Astrocyte of the hippocampus (primary cell): ENCODE measurements at places on chromosomes 1 and 21.
A peak's percentile ranks its signal among the peaks of the same experiment; 100 is the strongest.

- no peak for DNase-seq
Measured at GRCh38 chr21:46129846-46130651, 25.3 kb downstream of the FTCD start.

DNA sequence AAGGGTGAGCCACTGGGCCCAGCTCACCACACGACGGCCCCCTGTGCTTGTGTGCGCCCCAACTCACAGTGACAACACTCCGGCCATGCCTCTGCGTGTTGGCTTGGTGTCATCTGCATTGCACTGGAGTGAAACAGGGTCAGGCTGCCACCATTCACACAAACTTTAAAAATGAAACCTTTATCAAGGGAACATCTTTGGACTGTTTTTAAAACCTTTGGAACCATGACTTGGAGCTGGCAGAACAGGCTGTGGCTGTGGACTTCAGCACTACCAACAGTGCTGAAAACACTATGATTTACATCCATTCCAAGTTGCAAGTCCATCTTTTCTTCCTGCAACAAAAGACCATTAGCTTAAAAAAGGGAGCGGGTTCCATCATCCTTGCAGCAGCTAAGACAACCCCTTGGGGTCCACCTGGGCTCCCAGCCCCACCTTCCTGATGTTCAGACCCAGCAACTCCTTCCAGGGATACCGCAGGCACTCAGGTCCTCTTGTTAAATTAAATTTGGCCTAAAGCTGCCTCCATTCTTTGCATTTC lies 25.6 kb downstream of the POFUT2 start:
- DNase-seq: no peak

- DNase-seq: no peak
Measured at GRCh38 chr1:152968248-152968647, 2.2 kb upstream of the SPRR4 start.

- DNase-seq: peak; percentile 82
Measured at GRCh38 chr1:22710701-22711049, at the start of gene EPHB2. Gene EPHB2 (plus strand): TSS chr1:22710839. CDS start chr1:22710983, 144 bp downstream.

GRCh38 chr1:22317231-22317919 lies 134.3 kb upstream of the ZBTB40 start:
- DNase-seq: peak; percentile 14

- no peak for DNase-seq
Measured at GRCh38 chr1:40337443-40337842, 20.4 kb upstream of the COL9A2 start.

DNA sequence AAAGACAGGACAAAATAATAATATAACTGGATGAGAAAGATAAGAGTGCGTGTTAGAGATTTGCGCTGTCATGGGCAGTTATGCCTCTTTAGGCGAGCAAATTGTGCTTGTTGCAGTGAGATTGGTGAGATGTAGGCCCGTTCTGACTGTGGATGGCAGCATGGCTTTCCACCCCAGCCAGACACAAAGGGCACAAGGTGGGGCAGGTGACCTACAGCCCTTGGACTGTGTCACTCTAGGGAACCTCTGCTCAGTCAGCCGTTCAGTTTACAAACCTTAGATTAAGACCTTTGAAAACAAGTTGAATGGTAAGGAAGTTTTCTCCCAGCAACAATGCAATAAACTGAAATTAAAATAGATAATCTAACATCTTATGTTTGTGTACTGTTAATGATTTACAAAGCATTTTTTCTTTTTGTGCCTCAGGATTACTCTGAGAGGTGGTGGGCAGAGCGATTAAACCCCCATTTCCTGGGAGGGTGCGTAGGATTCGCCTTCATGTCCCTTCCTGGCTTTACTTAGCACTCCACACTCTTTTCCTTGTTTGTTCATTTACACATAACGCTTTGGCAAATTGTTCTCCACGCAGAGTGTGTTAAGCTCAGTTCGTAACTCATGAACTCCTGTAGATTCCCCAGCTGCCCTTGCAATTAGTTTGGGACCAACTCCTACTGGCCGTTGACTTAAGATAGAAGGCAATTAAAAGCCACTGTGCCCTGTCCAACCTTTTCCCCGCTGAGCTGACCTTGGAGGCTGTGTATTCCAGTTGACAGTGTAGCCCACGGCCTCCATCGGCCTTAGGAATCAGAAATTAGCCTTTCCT lies 58.1 kb upstream of the IGSF5 start:
- no peak for DNase-seq

DNA sequence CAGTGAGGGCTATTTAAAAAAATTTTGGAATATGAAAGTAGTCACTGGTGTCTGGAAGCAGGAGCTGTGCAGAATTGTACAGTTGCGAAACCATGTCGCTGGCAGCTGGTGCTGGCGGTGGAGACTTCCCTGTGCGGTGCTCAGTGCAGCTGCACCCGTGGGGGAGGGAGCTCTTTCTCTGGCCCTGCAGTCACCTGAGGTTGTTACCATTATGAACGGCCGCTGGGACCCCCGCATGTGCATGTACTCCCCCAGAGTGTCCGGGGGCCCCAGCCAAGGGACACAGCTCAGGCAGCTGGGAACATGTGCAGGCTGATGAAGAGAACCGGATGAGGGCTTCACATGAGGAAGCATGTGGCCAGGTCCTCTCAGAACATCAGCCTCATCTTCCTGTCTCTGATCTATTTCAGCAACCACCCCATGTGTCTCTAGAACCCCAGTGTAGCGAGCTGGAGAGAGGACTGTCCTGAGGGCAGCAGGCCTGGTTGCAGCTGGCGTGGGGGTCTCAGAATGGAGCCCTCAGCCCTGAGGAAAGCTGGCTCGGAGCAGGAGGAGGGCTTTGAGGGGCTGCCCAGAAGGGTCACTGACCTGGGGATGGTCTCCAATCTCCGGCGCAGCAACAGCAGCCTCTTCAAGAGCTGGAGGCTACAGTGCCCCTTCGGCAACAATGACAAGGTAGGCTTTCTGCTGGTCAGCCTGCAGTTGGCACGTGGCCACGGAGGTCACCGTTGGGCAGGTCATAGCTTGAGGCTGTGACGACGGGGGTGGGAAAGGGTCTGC lies at the start of gene TRPM2:
TSS of gene TRPM2 (plus strand) at position 431 of the 780 bp plus-strand sequence. CDS start at position 511, 80 bp downstream.
- DNase-seq: no peak

GRCh38 chr1:211920141-211920572 lies 89.6 kb upstream of the LPGAT1 start:
- DNase-seq: peak; percentile 51

- DNase-seq: no peak
Measured at GRCh38 chr1:157186281-157186992, 48.2 kb upstream of the ETV3 start.

- no peak for DNase-seq
Measured at GRCh38 chr1:23574265-23574754, 15.0 kb upstream of the ID3 start.

DNA sequence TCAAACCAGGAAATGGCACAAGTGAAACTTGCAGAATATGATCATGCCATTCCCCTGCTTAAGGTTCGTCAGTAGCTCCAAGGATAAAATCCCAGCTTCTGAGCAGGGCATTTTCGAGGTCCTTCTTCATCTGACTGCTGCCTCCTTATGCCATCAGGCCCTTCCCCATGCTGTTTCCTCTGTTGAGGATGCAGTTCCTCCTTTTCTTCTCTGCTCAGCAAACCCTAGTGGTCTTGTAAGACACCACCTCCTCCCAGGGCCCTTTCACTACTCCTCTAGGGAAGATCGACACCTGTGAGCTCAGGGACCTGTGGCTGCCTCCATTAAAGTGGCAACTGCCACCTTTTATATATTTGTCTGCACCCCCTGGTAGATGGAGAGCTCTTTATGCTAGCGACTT lies 62.1 kb upstream of the JUN start:
- no peak for DNase-seq

- DNase-seq: peak; percentile 86
Measured at GRCh38 chr1:66464802-66465201, 69.2 kb upstream of the SGIP1 start.

- DNase-seq: peak; percentile 83
Measured at GRCh38 chr1:230868736-230869385, 540 bp upstream of the C1orf198 start.

DNA sequence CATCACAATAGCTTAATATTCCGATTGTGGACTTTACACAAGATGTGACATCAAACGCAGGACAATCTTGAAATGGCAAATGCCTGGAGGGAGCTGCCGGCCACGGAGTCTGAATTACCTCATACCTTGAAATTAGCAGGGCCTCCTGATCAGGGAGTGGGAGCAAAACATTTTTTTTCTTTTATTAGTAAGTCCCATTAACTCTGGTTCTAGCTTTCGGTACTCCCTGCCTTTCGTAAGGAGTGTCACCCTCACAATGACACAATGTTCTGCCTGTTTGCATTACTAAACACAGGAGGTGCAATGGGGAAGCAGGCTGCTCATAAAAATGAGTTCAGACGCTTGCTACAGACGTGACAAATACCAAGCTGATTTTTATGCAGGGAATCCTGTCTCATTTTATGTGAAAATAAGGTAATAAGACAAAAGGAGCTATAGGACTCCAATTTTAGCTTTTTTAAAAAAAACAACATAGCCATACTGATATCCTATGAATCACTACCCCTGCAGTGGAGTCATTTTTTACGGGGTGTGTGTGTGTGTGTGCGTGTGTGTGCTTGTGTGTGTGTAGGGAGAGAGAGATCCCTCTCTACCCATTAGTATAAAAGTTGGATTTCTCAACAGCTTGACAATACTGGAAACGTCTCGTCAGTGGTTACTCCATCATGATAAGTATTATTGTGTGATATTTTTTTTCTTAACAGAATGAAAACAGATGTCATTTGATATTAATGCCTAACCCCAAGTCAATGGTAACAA lies 205.1 kb upstream of the RUNX1 start:
- DNase-seq: peak; percentile 45

GRCh38 chr1:51553911-51554310 lies 34.8 kb upstream of the EPS15 start:
- DNase-seq: no peak

- peak; percentile 43 for DNase-seq
Measured at GRCh38 chr1:6419804-6420453, at the start of gene HES2. Gene HES2 (minus strand): TSS chr1:6419919. CDS start chr1:6419820, 99 bp downstream.

DNA sequence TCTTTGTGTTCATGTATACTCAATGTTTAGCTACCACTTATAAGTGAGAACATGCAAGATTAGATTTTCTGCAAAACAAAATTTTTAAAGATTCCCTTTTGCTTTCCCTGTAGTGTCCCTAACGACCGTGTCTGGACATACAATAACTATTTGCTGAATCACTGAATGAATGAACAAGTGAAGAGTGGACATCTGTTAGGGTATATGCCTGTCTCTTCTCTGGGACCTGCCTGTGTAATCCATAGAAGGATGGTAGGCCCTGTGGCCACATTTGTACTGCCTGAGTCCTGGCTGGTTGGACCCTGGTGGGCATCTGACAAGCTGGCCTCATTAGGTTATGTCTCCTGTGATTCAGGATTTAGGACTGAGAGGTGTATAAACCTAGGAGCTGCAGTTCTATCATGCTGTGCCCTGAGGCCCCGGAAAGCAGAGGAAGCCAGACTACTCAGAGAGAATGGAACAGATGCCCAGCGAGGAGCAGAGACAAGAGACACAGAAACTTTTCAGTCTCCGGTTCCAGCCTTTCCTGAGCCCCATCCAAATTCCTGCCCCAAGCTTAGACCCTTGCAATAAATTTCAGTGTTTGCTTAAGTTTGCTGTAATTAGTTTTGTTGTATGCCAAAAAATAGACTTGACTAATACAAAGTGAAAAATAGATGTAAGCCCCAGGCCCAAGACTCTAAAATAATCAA lies 7.5 kb upstream of the NCF2 start:
- no peak for DNase-seq

- peak; percentile 24 for DNase-seq
Measured at GRCh38 chr1:74180490-74180889, 17.5 kb downstream of the LRRIQ3 start.

GRCh38 chr1:40476924-40477677 lies at the start of gene ZFP69:
Gene ZFP69 (plus strand): TSS chr1:40477290. CDS start chr1:40479362, 2,072 bp downstream.
- DNase-seq: peak; percentile 89

GRCh38 chr1:115329965-115330364 lies 8.1 kb downstream of the NGF start:
- DNase-seq: peak; percentile 37

GRCh38 chr1:229947968-229948367 lies 119.1 kb upstream of the GALNT2 start:
- DNase-seq: peak; percentile 19

DNA sequence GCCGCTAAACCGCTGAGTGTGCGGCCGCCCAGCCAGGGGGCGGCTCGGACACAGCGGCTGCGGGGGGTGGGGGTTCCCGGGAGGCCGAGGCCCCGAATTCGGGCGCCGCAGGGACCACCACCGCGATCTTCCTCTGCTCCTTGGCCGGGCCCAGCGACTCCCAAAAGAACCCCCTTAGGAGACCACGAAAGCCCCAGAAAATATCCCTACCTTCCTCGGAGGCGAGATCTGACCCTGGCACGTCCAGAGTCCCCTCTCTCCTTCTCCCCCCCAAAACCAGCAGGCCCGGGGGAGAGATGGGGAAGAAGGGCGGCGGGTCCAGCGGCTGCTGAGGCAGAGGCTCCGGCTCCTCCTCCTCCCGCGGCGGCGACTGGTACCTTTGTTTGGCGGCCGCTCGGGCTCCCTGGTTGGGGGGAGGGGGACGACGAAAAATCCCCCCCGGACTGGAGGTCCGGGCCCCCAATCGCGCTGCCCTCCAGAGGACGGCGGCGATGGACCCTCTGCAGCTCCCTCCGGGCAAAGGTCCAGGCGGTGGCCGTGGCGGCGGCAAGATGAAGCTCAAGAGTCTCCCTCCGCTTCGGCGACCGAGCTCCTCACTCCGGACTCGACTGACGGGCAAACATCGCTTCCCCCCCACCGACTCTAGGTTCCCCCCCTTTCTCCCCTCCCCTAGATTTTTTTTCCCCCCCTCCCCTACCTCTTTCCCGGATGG lies at the start of gene ARID4B:
TSS of gene ARID4B (minus strand) at position 621 of the 712 bp plus-strand sequence. CDS start 1,260 bp downstream, outside the sequence.
- DNase-seq: no peak

GRCh38 chr1:168466092-168466713 lies 77.6 kb downstream of the XCL2 start:
- DNase-seq: peak; percentile 74

DNA sequence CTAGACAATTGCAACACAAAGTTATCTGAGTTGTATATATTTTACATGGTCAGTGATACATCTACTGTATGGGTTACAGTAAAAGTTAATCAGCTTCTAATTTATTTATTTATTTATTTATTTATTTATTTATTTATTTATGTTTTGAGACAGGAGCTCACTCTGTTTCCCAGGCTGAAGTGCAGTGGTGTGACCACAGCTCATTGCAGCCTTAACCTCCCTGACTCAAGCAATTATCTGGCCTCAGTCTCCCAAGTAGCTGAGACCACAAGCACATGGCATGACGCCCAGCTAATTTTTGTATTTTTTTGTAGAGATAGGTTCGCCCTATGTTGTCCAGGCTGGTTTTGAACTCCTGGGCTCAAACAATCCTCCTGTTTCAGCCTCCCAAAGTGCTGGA lies 241.6 kb downstream of the PTPRC start:
- DNase-seq: peak; percentile 79
